Smooth muscle cell of the brain vasculature (primary cell): ENCODE measurements at places on chromosomes 3 and 15.

GRCh38 chr3:61371123-61371522 is 119.9 kb upstream of the FHIT start:
- DNase-seq: no peak

- DNase-seq: no peak
Observed at GRCh38 chr3:11197484-11197883, 43.2 kb downstream of the HRH1 start.

GRCh38 chr3:125431912-125432790 is 57.0 kb upstream of the ZNF148 start:
- DNase-seq: no peak

GRCh38 chr3:107925851-107926250 is 165.0 kb downstream of the CD47 start:
- DNase-seq: no peak

- no peak for DNase-seq
Observed at GRCh38 chr3:195041871-195042742, 228.9 kb downstream of the XXYLT1 start.

- no peak for DNase-seq
Observed at GRCh38 chr3:138203938-138204337, 16.8 kb downstream of the ARMC8 start.

- DNase-seq: no peak
Observed at GRCh38 chr3:139538733-139539132, 809 bp downstream of the RBP1 start.

- DNase-seq: no peak
Observed at GRCh38 chr3:67048067-67048714, 50.1 kb downstream of the KBTBD8 start.

DNA sequence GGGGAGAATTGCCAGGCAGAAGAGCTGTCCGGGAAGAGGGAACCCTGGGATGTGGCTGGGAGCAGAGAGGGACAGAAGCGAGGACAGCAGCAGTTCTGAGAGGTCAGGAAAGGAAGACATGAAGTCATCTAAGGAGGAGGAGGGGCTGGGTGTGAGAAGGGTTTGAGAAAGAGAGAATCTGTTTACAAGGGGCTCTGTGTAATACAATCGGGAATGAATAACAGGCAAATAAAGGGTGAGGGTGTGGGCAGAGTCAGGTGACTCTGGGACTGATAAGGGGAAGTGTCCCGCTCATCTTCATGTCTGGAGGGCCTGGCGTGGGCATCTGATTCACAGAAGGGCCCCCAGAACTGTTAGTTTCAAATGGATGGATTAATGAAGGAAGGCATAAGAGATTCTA is 191.3 kb downstream of the XXYLT1 start:
- DNase-seq: no peak

DNA sequence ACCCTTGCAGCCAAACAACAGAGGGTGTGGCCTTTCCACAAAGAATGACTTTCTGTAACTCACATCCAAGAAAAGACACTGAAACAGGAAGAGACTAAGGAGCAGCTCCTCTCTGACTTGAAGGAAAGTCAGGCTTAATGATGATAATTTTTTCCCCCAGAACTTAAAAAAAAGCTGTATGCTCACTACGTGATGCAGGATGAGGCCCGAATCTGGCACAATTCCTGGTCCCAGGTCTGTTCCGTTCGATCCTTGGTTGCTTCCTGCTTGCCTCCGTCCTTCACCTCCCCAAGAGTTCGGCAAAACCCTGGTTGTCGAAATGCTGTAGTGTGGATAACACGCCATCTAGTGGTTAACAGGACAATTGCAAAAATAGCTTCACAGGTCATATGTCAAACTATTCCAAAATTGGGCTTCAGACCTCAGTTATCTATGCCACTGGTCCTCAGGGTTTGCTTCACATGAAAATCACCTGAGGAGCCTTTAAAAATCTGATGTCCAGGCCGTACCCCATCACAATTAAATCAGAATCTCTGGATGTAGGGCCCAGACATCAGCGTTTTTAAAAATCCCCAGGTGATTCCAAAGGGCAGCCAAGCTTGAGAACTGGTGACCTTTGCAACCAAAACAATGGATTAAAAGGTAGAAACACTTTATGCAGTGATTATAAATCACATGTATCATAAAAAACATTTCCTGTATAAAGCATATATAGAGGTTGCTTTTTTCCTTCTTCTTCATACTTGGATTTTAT is 28.1 kb upstream of the SYNM start:
- DNase-seq: peak; percentile 55

- DNase-seq: no peak
Observed at GRCh38 chr3:10395671-10396070, 74.8 kb upstream of the SEC13 start.

GRCh38 chr15:70247281-70247680 is 149.6 kb upstream of the TLE3 start:
- no peak for DNase-seq

GRCh38 chr3:3699816-3700633 is 99.2 kb upstream of the LRRN1 start:
- no peak for DNase-seq

GRCh38 chr15:89630260-89630659 is 25.0 kb downstream of the KIF7 start:
- no peak for DNase-seq

DNA sequence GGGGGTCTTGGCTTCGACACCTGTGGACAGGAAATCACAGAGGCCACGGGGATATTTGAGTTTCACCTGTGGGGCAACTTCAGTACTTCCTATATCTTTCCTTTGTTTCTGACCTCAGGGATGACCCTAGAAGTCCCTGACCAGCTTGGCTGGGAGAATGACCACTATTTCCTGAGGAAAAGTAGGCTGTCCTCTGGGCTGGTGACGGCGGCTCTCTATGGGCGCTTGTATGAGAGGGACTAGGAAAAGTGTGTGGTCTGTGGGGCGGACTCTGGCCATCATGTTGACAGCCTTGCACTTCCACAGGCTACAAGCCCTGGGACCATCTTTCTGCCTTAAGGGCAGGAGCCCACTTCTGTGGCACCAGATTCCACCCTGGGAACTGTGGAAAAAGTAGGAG is 43.7 kb downstream of the BTD start:
- DNase-seq: no peak

- no peak for DNase-seq
Observed at GRCh38 chr3:36366308-36366707, 14.0 kb upstream of the STAC start.

GRCh38 chr15:78995921-78996893 is 51.4 kb upstream of the CTSH start:
- DNase-seq: no peak

DNA sequence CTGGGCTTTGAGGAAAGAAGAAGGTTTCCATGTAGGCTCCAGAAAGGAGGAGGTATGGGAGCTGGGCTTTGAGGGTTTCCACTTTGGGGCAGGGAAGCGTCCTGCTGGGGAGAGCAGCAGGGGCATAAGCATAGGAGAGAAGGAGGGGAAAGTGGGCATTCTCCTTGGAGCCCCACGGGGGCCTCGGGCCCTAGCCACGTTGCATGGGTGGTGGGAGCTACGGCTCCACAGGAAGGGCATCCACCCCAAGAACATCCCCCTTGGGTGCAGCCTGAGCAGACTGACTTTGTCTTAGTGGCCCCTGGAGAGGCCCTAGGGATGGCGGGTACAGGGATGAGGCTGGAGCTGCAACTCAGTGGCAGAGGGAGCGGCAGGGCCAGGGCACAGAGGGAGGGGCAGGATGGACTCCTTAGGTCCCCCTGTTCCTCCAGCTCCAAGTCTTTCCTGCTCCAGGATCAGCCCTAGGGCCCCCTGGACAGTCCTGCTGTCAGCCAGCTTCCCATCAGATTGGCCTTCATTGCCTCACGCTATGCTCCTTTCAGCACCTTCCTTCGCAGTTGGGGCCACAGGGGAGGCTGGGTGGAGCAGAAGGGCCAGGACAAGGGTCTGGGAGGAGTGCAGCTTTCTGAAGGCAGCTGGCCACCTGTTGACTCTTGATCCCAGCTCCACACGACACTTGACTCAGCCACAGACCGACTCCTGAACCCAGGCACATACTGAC is 22.9 kb downstream of the PRR20G start:
- DNase-seq: no peak

DNA sequence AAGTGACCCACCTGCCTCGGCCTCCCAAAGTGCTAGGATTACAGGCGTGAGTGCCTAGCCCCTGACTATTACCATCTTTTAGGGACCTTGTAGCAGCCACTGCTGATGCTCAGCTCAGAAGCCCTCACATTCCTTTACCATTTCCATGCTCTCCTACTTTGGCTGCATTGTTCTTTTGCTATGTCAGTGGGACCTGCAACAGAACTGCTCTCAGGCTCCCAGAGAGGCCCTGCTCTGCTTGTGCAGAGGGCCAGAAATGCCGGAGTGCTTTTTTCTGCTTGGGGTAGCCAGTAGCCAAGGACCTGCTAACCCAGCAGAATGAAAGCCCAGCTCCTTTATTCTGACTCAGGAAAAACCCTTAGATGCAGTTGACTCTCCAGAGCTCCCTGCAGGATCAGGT is 18.3 kb upstream of the PROK2 start:
- no peak for DNase-seq

DNA sequence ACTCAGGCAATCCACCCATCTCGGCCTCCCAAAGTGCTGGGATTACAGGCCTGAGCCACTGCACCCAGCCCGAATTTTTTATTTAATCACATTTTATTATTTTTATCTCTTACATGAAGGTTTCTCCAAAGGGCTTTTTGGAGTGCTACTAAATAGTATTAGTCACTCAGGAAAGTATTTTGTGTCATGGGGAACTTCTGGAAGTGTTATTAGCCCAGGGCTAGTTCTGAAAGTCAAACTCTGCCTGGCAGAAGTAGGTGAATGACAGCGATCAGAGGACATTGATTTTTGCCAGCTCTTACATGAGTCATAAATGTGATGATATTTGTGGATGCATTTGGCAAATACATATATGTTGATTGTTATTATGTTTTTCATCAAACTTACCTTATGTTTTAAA is 48.7 kb downstream of the ZPLD1 start:
- DNase-seq: no peak

- DNase-seq: no peak
Observed at GRCh38 chr3:142779591-142779990, 55.8 kb downstream of the TRPC1 start.

GRCh38 chr15:47517737-47518136 is 199.6 kb upstream of the SEMA6D start:
- no peak for DNase-seq

- no peak for DNase-seq
Observed at GRCh38 chr3:157695586-157695985, 192.4 kb upstream of the VEPH1 start.

DNA sequence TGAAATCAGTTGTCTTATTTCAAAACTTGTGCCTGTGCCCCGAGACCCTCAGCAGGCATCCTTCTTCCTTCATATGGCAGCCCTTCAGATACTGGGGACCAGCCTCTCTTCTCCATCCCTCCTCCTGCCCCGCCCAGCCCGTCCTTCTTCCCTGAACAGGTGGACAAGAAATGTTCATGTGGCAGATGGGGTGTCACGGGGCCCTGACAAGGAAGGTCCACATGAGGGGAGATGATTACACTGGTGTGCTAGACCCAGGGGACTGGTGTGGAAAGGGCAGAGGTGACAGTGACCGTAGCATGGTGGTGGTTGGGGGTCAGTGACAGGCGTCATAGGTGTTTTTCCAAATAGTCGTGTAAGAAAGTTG is 150.9 kb downstream of the CHDH start:
- no peak for DNase-seq

DNA sequence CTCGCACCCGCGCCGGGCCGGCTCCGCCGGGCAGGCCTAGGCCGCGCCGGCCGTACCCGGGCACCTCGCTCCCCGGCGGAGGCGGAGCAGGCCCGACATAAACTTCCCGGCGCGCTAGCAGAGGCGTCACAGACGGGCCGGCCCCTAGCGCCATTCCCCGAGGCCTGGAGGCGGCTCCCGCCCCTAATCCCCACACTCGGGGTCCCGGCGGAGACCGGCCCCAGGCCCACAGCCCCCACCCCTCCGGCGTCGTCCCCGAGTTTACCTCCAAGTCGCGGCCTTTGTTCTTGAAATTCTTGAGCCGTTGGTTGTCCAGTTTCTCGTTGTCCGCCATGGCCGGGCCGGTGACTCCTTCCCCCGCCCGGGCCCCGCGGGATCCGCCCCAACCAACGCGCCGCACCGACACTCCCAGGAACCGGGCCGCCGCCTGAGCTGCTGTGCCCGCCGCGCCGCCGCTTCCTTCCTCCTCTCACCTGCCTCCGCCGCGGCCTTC is 376 bp downstream of the KPNA4 start:
- DNase-seq: peak; percentile 18

- DNase-seq: no peak
Observed at GRCh38 chr3:153456833-153457545, 295.0 kb downstream of the RAP2B start.

- no peak for DNase-seq
Observed at GRCh38 chr3:72628065-72628464, 220.2 kb downstream of the SHQ1 start.

GRCh38 chr3:47410417-47410720 is 29.5 kb downstream of the PTPN23 start:
- no peak for DNase-seq

- no peak for DNase-seq
Observed at GRCh38 chr3:13240928-13241618, 167.8 kb upstream of the IQSEC1 start.

DNA sequence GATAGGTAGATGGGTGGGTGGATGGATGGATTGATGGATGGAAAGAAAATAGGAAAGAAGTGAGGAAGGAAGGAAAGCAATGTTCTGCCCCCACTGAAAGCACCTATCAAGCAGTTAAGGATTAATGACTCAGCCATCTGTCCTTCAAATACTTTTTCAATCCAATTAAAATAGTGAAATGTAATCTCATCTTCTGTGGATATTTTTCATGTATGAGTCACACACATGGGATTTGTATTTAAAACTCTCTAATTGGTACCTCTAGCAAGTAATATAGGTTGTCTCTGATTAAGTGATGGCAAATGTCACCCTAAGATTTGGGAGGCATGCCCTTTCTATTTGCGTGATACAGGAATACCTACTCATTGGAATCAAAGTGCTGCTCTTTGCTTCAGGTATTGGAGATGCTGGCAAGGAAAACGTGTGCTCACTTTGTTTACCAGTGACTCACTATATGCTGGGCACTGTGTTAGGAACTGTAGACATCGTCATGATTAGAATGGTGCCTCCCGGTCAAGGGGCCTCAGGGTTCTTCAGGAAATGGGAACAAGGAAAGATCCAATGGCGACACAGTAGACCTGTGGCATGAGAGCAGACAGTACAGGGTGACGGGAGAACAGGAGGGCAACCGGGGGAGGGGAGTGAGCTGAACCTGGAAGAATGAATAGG is 230.1 kb downstream of the CLSTN2 start:
- DNase-seq: no peak

DNA sequence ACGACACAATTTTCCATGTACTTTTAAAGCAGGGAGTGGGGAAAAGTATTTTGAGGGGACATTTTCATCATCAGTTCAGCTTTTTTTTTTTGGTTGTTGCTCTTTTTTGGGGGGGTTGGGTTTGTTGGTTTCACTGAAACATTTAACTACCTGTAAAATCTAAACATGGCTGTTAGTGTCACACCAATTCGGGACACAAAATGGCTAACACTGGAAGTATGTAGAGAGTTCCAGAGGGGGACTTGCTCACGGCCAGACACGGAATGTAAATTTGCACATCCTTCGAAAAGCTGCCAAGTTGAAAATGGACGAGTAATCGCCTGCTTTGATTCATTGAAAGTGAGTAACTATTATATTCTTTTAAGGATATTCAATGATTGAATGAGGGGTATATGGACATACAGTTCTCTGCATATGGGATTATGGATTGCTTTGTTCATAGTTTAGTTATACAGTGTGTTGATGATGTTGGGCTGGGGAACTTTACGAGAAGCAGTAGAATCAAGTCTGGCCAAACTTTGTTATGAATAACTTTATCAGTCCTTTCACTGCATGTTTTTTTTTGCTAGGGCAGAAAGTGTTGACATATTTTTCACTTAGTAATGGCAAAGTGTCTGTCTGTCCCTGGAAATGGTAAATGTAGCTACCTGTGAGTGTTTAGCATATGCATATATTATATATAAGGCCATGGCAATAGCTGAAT is 31.5 kb downstream of the MBNL1 start:
- no peak for DNase-seq
